ENCODE measurements at places on chromosomes 6 and 20.

GRCh38 chr6:110674096-110674495 is 141.2 kb downstream of the CDK19 start:
- DNase-seq = no peak

GRCh38 chr6:313087-313486 is 20.8 kb downstream of the DUSP22 start:
- DNase-seq = no peak

DNA sequence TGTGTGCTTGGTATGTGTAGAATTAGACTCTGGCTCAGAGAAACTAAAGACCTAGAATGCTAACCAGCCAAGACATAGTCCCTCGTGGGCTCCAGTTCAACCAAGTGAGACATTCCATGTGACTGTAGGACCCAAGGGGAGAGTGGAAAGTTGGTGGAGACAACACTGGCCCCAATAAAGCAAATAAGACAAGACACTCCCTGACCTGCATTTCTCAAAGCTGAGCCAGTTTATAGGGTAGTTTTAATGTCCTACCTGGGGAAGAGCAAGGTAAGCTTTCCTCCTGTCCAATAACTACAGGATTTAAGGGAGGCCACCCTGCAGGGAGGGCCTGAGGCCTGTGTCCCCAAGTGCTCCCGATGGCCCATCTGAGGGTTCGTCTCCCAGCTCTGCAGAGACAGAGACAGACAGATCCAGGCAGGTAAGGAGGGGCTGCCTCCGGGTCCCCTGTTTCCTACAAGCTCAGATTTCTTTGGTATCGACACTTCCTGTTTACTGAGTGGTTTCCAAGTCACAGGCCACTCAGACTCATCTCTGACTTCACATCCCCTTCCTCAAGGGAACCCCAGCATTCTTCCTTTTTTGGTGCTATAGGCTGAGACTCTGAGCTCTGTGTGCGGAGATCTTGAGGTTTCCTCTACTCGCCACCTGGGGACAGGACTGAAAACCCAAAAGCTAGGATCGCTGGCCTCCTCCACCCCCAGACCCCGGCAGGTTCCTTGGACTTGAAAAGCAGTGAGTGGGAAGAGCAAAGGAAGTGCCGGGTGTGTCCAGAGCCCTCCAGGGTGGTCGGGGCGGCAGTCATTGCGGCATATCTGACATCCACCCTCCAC is 92.4 kb downstream of the PRND start:
- DNase-seq = peak; percentile 93

- peak; percentile 24 for DNase-seq
Measured at GRCh38 chr20:31542201-31542842, 28.1 kb downstream of the HM13 start.

DNA sequence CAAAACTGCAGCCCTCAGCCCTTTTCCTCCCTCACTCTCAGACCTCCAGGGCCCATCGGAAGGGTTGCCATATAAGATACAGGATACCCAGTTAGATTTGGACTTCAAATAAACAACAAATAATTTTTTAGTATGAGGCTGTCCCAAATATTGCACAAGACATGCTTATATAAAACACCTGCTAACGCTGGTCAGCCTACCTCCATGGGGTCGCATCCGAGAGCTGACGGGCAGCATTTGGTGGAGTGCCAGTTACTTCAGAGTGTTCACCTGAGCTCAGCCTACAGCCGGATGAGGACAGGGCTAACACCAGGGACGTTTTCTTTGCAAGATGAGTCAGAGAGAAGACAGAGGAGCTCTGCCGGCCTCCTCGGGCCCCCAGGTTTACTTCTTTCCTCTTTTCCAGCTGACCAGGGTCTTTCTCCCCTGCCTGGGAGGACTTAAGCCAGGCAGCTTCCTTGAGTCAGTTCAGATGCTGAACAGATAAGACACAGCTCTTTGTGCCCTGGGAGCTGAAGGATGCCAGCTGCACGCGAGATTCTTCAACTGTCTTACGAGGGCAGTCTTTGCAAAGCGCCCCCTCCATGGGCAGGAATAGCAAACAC is 141.2 kb upstream of the KCNG1 start:
- DNase-seq = no peak

DNA sequence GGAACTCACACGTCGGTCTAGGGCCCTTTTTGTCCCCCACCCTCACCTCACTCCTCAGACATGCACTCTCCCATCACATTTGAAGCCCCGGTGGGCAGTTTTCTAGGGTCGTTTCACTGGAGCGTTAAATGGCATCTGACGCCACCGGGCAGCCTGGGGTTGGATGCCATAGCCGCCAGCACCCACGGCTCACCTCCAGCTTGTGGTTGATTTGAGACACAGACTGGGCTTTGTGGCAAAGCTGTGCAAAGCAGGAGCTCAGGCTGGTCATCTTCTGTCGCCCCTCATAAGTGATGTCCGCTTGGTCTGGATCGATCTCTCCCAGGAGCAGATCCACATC is 530 bp downstream of the GOPC start:
- no peak for DNase-seq

DNA sequence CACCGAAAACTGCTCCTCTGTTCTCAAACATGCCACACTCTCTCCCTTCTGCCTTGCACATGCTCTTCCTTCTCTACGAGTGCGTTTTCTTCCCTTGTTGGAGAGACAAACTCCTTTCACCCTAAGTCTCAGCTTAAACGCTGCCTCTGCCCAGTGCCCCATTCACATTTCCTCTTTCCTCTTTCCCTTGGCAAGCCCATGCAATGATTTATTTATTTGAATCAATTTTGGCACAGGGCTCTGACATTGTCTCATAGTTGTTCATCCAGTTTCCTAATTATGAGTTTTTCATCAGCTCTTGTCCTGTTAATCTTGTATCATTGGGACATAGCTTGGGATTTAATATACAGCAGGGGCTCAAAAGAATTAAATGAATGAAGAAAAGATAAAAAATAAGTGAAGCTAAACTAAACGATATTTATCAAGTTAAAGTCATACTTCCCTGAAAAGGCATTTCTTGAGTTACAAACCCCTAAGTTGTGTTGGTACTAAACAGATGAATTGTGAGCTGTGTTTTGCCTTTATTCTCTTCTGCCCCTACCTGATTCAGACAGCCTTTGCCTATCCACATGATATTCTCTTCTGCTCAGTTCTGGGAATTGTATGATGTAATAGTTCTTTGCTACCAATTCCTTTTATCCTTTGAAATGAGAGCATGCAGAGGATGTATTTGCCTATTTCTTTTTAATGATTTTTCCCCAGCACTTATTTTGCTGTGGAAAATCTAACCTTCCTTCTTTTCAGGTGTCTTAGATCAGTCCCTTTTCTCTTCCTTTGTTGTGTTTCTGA is 704.4 kb downstream of the UTRN start:
- DNase-seq = no peak

DNA sequence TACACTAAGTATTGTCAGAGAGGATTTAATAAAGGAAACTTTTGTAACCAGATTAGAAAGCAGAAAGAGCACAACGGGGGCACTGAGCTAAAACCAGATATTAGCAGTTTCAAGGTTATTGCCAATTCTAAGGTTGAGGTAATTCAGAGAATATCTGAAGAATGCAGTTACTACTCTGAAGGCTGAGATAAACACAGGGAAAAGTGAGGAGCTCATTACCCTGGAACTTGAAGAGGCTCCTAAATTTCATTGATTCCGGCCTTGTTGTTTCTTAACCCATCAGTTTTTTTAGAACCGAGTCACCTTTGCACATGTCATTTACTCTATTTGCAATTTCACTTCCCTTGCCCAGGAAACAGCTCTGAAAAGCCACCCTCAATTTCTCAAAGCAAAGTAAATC is 72.4 kb upstream of the BTBD3 start:
- no peak for DNase-seq

DNA sequence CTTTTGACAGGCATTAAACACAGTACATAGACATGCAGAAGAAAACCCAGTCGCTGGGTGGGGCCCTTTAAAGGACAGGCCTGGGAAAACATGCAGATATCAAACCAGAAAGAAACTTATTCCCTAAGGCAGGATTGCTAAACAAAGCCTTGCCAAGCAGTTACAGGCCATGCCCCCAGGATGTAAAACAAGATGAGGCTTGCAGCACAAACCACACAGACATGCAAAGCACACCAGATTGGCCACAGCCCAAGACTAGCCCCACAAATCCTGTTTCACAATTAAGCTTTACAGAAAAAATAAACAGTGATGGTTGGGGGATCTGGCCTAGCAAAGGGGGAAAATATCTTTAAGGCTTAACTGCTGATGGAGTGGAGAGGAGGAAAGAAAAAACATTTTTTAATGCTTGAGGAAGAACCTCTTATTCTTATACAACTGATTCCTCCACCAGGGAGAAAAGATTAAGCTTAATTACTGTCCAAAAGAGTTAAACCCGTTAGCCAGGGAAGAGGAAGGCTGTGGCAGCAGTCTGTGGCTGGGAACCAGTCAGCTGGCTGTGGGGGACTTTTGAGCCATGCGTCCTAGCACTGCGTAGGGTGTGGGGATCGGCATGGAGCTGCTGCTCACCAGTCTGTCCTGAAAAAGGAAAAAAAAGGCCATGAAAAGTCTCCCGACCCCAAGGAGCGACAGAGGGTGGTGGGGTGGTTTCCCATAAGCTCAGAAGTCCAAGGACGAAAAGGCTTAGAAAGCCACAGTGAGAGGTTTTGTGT is 28.4 kb downstream of the COL19A1 start:
- DNase-seq = no peak

DNA sequence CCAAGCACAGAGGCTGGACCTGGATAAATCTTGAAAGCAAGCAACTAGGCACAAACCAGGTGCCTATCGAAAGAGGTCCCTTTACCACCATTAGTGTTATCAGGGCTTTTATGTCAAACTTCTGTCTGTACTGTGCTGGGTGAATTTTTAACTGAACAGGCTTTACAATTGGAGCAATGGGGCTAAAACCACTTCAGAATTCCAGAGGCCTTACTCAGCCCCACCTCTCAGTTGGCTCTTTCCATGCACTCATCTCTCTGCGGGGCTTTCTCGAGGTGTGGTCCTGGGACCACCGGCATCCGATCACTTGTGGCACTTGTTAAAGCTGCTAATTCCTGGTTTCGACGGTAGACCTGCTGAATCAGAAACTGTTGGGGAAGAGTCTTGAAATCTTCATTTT is 232.5 kb downstream of the SOX4 start:
- no peak for DNase-seq

- DNase-seq = peak; percentile 60
Measured at GRCh38 chr20:364905-365794, 15.4 kb upstream of the TRIB3 start.

DNA sequence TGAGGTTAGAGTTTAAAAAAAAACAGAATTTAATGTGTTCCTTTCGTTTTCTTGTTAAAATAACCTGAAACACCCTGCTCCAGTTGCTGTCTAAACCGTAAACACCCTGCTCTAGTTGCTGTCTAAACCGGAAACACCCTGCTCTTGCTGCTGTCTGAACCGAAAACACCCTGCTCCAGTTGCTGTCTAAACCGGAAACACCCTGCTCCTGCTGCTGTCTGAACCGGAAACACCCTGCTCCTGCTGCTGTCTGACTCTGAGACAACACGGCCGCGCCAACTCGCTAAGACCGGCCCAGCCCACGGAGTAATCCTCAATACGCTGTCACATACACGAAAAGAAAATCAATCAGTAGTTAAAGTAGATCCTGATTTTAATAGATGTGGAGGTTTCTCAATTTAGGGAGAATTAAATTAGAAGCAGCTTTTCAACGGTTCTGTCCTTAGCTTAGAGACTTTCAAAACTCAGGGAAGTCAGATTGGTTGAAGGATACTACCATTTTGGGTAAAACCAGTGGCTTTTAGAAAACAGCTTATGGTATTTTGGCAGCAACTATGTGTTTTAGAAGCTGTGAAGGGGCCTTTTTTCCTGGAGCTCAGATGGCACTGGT is 98.3 kb downstream of the RAMACL start:
- peak; percentile 78 for DNase-seq

- DNase-seq = no peak
Measured at GRCh38 chr20:2104236-2104635, 2.6 kb downstream of the STK35 start.

- no peak for DNase-seq
Measured at GRCh38 chr6:117549611-117550010, 52.7 kb downstream of the GOPC start.

- no peak for DNase-seq
Measured at GRCh38 chr6:158916617-158917016, 83.4 kb downstream of the RSPH3 start.

GRCh38 chr6:474453-475185 is 83.1 kb downstream of the IRF4 start:
- peak; percentile 87 for DNase-seq

DNA sequence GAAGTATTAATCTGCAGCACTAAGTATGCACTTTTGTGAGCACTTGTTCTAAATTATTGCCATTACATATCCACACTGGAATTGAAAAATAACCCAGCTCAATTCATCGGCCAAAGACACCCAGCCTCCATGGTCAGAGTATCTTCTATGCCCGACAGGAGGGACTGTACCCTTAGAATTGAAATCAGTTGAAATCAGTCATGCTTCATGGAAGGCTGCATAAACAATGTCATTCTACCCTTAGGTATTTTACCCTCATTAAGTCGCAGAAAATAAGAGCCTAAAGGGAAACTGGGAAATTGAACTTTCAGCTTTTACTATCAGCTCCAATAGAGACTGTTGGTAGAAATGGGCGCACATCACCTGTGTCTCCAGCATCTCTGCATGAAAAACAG is 2.9 kb upstream of the RAMACL start:
- no peak for DNase-seq

- no peak for DNase-seq
Measured at GRCh38 chr20:52534616-52535015, 343.0 kb upstream of the ZFP64 start.

DNA sequence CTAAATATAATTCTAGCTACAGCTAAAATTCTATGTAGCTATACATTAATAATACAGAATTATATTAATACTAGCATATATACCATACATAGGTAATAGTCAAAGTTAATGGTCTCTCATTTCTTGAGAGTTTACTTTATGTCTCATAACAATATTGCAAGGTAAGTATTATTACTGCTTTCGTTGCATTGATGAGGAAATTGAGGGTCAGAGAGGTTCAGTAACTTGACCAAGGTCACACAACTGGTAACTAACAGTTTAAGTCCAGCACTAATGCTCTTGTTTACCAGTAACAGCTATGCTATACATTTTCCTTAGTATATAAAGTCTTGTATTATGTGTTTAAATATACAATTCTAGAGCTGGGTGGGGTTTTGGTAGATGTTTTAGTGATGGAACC is 67.6 kb downstream of the AFG1L start:
- DNase-seq = no peak

DNA sequence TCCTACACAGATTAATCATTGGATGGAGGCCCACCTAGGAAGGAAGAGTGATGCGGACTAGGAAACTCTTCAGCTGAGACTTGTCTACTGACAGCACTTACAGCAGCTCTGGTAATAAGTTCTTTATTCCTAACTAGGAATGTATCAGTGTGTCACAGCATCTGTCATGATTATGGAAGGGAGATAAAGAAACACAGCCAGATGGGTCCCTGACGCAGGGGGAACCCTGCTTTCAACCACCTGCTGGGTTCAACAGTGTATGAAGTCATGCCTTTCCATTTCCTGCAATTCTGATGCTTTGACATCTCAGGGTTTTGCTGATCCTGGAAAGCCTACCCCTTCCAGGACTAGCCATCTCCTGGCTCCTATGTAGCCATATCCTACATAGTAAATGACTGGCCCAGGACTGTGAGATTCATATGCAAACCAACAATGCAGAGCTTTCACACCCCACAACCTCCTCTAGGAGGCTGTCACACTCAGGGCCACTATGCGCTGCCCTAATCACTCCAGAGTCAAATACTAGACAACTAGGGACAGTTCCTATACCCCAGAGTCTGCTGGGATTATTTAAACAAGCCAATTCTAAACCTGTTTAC is 29.0 kb upstream of the MANEA start:
- no peak for DNase-seq

GRCh38 chr6:137115658-137116057 is 57.8 kb downstream of the IL22RA2 start:
- DNase-seq = no peak

GRCh38 chr20:2691127-2691526 is 1.5 kb upstream of the EBF4 start:
- DNase-seq = no peak

Measured in activated CD4-positive, alpha-beta T cell treated with anti-CD3 and anti-CD28 coated beads, Interleukin-2, Interleukin-4, amounts not matched to agents 100 ng/mL and 50 ng/mL, durations not matched to agents 16 hours and 8 hours (primary cell).